ENCODE measurements at places on chromosomes 16 and 17.
A peak's percentile ranks its signal among the peaks of the same experiment; 100 is the strongest.

DNA sequence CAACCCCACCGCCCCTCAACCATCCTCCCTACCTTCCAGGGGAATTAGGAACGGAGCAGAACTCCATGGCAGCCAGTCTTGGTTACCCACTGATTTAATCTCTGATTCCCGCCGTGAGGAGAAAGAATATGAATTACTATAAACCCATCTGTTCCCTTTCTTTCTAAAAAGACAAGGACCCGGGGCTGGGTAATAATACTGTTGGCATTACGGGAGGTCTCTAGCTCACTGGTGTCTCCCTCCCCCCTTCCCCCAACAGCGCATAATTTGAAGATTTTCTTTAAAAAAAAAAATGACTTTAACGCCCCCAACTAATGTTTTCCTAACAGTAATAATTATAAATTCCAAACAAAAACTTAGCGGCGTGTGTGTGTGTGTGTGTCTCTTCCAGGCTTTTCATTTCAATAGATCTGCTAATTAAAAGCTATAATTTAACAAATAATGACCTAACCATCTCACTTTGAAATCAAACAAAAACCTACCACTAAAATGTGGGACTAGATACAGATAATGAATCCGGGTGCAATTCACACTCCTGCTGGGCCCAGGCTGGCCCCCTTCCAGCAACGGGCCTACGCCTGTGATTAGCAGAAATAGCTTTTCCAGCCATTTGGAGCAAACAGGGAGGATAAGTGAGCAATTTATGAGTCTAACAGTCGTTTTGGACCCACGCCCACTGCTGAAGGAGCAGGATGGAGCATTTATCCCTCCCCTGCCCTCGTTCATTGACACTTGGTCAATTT, 18.2 kb upstream of the BHLHA9 start:
- DNase-seq, result no peak

DNA sequence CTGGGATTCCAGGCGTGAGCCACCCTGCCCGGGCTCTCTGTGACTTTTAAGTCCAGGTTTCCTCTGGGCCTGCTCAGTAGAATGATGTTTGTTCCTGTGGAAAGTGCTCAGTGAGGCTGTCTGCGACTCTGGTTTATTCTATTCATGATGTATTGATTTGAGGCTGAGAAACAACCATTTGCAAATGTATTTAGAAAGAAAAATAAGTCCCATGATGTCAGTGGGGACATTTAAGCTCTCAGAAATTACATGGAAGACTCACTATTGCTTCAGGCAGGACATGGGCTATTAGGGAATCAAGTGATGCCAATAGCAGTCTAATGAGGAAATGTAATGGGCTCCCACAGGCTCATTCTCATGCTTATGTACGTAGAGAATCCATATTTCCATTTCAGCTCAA, 22.2 kb upstream of the KCNG4 start:
- DNase-seq, result no peak

DNA sequence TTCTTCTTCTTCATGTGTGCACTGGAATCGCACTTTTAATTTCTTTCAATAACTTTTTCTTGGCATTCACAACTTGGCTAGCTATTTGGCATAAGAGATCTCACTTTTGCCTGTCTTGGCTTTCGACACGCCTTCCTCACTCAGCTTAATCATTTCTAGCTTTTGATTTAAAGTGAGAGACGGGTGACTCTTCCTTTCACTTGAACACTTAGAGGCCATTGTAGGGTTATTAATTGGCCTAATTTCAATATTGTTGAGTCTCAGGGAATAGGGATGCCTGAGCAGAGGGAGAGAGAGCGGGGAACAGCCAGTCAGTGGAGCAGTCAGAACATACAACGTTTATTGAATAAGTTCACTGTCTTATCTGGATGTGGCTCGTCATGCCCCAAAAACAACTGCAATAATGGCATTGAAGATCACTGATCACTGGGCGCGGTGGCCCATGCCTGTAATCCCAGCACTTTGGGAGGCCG, 200.3 kb downstream of the SEC14L1 start:
- no peak for DNase-seq

GRCh38 chr16:75111514-75111940, 5.1 kb downstream of the LDHD start:
- DNase-seq, result no peak

GRCh38 chr17:20234276-20234675, 225.1 kb downstream of the SPECC1 start:
- no peak for DNase-seq

DNA sequence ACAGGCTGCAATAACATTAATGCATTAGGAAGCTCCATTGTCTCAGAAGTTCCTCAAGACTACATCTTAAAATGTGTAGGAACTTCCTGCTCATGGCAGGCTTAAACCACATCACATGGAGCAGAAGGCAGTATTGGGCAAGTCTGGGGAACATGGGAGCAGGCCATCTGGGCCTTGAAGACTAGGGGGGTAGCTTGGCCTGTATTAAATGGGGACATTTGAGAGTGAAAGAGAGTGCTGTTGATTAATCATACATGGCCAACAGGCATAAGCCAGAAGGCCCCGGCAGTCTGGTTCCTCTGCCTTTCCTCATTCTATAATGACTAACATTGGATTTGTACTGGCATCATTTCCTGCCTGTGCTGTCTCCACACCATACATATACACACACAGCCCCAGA, 25.2 kb upstream of the SLC5A11 start:
- no peak for DNase-seq

- DNase-seq, result no peak
These were observed 2.6 kb downstream of the CD300LB start for GRCh38 chr17:74528491-74529199.

DNA sequence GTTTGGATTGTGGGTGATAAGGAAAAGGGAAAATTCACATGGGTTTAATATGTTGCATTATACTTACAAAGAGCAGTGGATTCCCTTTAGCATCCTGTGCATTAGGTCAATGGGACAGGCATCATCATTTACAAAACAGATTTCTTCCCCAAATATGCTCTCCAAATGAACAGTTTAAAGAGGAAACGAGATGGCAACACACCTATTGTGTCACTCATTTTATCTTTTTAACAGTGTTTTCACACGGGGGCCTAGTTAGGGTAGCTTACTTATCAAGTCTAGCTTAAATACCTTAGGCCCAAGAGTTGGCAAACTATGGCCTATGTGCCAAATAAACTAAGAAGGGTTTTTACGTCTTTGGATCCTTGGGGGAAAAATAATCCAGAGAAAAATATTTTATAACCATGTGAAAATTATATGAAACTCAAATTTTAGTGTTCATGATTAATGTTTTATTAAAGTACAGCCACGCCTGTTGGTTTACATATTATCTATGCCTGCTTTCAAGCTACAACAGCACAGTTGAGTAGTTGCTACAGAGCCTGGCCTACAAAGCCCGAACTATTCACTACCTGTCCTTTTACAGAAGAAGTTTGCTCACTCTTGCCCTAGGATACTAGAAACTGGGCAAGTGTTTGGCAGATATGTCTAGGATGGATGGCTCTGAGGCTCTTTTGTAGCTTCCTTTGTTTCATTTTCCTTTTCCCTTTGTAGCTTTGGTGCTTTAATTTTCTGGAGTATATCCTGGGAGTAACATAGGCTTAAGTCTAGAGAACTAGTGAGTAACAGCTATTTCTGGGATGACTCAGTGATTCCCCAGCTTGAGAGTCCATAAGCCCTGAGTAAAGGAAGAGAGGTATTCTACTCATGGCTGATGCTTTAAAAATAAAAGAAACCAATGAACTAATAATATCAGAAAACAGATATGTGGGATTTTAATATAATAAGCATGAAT, 12.4 kb downstream of the NUP93 start:
- DNase-seq, result no peak

DNA sequence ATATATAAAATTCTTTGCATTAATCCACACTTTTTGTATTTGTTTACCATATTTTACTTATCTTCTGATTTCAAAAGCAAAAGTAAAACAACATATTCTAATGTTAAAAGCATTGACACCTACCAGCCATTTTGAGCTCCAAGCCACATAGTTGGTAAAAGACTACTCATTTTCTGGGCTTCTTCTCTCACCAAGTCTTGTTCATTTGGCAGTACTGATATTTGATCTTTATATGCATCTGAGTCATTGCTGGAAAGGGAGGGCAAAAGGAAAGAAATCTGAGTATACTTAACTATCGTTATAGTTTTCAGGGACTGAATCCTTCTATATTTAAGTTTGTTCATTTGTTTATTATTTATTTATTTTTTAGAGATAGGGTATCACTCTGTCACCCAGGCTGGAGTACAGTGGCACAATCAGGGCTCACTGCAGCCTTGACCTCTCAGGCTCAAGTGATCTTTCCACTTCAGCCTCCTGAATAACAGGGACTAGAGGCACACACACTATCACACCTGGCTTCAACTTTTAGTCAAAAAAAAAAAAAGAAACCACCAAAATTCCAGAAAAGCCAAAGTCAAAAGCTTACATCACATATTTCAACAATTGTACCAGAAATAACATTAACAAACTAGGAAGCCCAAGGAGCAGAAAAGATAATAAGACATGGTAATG, 121.0 kb upstream of the TOB1 start:
- DNase-seq, result no peak

GRCh38 chr17:73595068-73595467, 49.2 kb downstream of the SDK2 start:
- DNase-seq, result no peak

DNA sequence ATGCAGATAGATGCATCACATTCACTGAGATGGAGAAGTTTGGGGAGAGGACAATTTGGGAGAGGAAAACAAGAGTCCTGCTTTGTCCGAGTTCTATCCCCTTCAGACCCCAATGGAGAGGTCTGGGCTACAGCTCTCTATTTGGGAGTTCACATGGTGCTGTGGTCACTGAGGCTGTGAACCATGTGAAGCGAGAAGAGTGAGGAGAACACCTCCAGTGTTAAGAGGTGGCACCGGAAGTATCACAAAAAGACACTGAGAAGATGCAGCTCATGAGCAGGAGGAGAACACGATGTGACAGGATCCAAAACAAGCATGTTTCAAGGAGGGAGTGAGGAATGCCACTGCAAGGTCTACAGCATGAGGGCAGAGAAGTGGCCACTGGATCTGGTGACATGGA, 39.7 kb downstream of the PIK3R5 start:
- no peak for DNase-seq

- no peak for DNase-seq
These were observed 3.5 kb downstream of the ERN2 start for GRCh38 chr16:23709536-23709935.

DNA sequence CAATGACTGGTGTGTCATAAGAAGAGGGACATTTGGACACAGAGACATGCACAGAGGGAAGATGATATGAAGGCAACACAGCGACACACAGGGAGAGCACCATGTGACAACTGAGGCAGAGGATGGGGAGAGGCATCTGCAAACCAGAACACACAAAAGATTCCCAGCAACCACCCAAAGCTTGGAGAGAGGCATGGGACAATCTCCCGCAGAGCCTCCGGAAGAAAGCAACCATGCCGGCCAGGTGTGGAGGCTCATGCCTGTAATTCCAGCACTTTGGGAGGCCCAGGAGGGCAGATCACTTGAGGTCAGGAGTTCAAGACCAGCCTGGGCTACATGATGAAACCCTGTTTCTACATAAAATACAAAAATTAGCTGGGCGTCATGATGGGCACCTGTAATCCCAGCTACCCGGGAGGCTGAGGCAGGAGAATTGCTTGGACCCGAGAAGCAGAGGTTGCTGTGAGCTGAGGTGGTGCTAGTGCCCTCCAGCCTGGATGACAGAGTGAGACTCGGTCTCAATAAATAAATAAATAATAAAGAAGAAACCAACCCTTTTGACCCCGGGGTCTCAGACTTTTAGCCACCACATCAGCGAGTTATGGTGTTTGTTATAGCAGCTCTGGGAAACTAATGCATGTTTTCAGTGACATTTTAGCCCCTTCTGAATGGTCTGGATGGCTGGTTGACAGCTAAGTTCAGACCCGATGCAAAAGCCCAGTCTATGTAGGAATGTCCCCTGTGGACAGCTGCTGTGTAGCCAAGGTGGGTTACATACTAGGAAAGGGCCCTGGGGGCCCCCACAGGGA, 13.8 kb upstream of the PLCG2 start:
- no peak for DNase-seq

- DNase-seq, result peak; percentile 52
These were observed 12.2 kb upstream of the NDRG4 start for GRCh38 chr16:58487566-58488351.

GRCh38 chr16:87582216-87582965, 19.9 kb upstream of the JPH3 start:
- no peak for DNase-seq

DNA sequence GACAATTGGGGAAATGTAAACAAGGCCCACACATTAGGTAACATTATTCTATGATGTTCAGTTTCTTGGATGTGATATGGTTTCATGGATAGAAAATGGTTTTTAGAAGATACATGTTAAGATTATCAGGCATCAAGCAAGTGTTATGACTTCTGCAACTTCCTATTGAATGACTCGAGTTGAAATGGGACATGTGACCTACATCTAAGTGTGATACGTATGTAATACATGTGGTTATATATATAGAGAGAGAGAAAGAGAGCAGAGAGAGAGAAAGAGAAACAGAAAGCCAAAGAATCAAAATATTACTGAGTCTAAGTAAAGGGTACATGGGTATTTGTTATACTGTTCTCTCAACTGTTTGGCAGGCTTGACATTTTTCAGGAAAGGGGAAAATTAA, 1.7 kb downstream of the TMEM170A start:
- DNase-seq, result no peak

DNA sequence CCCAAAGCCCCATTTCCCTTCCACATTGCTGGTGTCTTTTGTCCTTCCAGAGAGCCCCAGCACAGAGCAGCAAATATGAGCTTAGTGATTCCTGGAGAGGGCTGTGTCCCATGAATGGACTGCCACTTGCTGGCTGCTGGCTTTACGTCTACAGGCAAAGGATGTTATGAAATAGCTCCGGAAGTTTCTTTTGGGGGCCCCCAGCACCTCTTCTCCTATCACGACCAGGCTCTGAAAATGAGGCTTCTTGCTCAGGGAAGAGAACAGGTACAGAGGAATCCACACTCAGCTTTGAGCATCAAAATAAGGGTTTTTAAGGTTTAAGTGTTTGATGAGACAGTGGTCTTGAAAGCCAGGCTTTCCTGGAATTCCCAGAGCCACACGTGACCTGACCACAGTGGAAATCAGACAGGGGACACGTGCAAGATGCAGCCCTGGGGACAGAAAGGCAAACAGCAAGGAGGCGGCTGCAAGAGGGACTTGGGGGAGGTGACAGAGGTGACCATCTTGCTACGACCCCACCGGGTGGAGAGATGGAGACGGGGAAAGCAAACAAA, 58.1 kb downstream of the ZDHHC7 start:
- DNase-seq, result no peak

Measured in stimulated activated CD8-positive, alpha-beta memory T cell treated with anti-CD3 and anti-CD28 coated beads, Interleukin-15, amount 100 ng/mL, for 24 hours (primary cell).